Stromal cell of bone marrow (primary cell): ENCODE measurements at places on chromosomes 3 and 15.

DNA sequence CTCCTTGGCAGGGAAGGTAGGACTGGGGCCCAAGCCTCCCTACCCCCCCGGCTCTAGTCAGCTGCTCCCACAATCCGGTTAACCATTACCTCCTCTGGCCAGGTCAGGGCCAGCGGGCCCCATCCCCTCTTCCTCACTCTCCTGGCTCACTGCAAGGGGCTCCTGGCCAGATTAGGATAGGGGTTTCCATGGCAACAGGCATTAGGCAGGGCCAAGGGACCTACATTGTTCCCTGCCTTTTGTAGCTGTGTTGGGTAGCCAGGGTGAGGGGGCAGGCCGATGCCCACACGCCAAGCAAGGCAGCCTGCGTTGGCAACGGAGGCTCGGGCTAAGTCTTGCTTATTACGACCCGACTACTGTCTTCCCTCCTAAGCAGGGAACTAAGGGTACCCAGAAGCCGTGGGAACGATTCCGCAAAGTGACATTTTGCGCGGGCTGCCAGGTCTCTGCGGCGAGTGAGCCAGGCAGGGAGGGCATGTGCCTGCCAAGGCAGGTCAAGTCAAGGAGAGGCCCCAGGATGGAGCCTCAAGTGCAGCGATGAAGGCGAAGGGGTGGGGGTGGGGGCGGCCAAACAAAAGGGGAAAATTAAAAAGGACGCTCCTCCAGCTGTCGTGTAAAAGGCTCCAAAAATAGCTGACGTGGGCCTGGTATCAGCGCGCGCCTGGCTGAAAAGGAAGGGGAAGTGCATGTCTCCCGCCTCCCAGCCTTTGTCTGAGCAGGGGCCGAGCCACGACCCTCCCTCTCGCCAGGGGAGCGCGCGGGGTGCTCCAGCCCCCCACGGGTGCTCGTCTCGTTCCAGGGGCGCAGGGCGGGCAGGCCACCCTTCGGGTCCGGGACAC, 919 bp downstream of the IDH2 start:
- no peak for DNase-seq

GRCh38 chr3:181278468-181279238, 289.1 kb upstream of the DNAJC19 start:
- DNase-seq = no peak

GRCh38 chr3:157290766-157291165, 130.8 kb upstream of the CCNL1 start:
- DNase-seq = peak; percentile 66

DNA sequence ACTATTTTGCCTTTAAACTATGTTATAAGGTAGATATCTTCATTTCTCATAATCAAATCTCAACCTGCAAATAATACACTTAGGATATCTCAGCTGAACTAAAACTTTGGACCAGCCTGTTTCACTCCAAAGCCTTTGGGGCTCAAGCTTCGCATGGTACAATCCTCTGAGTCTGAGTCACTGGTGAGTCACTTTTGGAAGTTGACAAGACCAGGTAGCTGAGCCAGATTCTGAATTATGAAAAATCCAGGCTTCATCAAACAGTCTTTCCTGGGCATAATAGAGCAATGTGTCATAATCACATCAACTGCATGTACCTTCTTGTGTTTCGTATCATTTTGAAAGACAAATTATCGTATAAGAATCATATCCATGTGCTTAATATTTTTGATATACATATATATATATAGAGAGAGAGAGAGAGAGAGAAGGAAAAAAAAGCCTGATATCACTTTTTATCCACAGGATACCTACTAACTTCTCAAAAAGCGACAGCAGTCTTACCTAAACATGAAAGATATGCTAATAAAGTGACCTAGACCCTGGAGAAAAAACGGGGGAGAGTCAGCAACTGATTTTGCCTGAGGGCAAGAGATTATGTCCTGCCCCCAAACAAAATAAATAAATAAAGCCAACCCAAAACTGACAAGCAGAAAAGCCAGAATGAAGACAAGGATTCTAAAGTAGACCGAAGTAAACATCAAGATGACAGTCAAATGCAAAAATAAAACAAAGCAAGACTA, 263.9 kb upstream of the TGFBR2 start:
- DNase-seq = peak; percentile 96

DNA sequence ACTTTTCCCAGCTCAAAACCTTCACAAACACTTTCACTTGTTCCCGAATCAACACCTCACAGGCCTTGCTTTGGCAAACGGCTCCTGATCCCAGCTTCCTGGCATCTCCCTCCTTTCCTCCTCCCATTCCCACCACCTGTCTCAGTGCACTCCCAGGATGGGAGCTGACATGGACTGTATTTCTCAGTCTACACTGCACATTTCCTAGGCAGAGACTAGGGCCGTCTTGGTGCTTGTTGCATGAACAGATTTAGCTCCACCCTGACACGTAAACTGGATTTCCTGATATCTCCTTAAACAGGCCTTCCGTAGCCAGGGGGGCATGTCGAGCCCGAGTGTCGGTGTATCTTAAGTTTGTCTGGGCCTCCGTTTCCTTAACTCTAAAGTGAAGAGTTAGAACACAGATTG, 790 bp upstream of the WHAMM start:
- DNase-seq = no peak

GRCh38 chr3:13274551-13275332, 145.4 kb downstream of the NUP210 start:
- DNase-seq = no peak

DNA sequence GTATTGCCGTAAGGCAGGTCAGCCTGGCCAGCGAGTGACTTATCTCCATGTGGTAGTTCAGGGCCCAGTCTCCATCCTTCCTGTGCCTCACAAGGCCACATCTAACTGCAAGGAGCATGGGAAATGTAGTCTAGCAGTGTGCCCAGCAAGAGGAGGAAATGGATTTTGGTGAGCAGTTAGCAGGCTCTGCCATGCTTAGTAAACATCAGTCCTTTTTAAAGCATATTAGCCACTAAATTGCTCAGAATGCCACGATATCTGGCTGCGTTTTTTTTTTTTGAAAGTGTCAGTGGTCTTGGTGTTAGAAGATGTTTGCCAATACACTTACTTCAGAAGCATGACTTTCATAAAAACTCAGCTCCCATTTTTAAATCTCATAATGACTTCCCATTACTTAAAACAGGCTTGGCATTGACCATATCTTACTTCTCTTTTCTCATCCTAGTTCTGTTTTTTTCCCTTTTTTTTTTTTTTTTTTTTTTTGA, 470.2 kb upstream of the TPRG1 start:
- DNase-seq = no peak

- peak; percentile 40 for DNase-seq
These were observed 145.0 kb downstream of the CMSS1 start for GRCh38 chr3:99962703-99963102.

DNA sequence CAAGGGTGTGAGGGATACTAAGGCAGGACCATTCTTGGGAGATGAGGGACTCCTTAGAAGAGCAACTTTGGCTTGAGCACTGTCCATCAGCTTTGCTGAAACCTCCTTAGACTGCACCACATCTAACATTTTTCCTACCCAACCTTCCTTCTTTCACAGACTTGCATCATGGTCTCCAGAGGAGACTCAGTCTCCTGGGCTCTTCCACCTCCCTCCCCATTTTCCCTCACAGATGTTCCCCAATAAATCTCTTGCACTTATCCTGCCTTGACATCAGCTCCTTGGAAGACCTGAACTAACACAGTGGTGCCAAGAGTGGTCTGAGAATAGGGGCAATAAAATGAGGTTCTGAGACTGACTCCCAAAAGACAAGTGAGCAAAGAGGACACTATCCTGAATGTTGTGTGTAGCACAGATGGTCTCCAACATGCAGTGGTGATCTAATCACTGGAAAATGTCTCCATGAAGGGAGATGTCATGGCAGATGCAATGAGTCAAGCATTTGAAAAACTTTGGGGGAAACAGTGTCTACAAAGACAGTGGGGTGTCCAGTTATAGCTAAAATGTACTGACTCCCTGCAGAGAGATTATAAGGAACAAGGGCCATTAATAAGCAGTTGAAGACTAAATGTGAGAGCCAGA, 26.0 kb upstream of the BOC start:
- DNase-seq = no peak

DNA sequence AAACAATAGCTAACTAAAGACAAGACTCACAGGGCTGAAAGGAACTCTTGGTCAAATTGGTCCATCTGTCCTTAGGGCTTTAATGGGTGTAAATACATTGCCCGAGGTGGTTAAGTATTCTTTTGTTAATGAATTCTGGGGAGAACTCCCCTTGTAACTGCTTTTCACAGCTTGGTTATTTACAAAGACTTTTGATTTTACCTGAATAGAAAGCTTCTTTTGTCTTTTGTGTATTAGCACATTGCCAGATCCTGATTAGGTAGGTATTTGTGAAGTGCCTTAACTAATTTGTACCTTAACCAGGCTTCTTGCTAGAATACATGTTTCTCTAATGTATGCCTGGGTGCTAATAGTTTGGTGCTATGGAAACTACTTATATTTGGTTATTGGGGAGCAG, 14.0 kb downstream of the CHD2 start:
- no peak for DNase-seq

DNA sequence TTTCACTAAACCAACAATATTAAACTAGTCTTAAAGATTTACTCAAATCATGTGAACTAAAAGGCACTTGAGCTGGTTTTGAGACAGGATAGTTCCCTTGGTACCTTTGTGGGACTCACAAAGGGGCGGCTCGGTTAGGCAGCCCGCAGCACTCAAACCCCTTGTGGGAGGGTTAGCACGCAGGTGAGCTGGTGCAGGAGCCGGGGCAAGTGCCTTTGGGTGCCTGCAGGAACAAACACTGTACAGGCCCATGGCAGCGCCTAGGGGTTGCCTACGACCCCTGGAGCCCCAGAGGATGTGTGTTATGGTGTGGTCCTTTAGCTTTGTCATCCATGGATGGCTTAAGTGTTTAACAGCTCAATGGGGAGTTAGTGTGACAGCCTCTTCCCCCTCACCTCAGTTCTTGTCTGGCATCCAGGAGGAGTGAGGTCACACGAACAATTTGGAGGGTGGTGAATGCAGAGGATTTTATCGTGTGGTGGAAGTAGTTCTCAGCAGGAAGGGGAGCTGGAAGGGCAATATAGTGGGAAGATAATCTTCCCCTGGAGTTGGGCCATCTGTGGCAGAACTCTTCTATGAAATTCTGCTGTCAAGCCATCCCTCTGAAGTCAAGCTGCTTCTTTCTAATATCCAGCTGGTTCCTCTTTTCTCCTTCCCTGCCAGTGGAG, 470.9 kb downstream of the RBMS3 start:
- DNase-seq = no peak

DNA sequence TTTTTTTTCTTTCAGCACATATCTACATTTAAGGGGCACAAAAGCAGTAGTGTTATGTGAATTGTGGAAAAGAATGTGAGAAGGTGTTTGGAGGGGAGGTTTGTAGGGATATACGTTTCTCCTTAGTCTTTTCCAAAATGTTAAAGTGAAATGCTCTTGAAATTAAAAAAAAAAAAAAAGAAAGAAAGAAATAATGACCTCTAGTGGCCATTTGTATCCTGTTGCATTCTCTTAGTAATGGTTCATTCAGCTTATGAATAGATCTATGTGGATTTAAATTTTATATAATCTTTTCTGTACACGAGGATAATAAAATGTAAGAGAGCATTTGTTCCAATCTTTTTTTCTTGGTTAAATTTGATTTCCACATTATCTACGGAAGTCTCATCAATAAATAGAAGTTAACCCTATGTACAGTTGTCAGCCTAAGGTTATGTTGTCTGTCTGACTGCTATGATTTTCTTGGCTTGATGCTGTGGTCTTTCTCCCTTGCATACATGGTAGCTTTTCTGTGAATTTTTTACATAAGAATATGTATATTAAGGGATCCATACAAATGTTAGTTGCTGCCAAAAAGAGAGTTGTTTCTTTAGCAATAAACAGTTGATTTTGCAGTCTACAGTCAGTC, 1.7 kb downstream of the P2RY13 start:
- DNase-seq = no peak

GRCh38 chr3:20787005-20787404, 601.0 kb upstream of the SGO1 start:
- DNase-seq = no peak

DNA sequence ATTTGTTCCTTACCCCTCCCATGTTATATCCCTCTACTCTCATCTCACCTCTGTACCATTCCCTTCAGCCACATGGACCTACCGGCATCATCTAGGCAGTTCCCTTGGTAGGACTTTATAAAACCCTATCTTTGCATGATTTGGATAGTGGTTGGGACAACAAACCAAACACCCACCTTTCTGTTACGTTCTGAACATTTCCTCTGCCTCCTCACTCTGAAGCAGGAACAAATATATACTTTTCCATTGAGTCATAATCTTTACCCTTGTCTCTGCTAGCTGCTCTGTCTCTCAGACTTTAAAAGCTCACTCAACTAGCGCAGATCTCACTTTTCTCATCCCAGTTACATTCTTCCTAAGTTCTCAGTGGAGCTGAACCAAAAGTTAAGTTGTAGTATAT, 17.8 kb downstream of the UBXN7 start:
- no peak for DNase-seq

DNA sequence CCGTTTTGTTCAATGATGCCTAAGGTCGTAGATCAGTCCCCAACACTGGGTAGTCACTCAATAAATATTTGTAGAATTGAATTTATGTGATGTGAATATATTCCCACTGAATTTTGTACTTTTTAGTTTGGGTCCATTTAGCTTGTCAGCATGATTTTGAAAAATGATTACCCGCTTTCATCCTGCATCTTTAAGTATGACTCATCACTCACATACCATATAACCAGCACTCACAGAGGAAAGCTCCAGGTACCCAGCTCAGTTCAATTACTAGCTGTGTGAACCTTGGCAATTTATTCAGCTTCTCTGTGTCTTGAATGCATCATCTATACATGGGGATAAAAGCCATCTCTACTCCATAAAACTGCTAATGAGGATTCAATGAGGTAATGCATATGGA, 2.2 kb upstream of the MLF1 start:
- no peak for DNase-seq

DNA sequence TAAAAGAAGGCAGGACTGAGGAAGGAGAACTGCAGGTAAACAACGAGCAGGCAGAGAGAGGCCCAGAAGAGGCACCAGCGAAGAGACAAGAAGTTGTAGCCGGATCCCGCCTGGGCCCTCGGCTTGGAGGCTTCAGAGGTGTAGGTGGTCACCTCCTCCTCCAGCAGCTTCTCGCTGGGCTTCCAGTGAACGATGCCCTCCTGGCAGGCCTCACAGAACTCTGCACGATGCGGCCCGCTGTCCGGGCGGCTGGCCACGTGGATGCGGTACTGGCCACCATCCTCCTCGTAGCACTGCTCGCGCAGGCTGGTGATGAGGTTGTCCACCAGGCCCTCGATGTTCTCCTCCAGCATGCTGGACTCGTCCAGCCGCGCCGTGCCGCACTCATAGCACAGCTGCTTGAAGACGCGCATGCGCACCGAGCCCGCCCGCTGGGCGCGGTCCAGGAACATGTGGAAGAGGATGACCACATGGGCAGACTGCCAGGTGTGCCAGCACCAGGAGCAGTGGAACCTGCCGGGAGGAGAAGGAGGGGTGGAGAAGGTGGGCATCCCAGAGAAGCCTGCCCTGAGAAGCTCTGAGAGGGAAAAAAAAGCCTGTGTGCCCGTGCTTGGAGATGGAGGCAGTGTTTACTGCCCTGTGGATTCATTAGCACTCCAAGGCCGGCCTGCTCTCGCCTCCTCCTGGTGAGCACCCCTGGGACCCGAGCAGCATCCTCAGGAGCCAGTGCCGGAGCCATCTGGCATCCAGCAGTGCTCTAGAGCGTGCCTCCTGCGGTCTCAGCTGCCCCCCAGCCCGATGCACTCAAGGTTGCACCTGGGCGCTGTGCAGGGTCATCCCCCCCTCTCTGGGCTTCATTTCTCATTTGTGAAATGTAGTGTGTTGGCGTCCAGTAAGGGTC, 3.6 kb downstream of the RTP2 start:
- no peak for DNase-seq

GRCh38 chr15:101051291-101052030, 132.3 kb downstream of the LRRK1 start:
- no peak for DNase-seq

GRCh38 chr15:40855706-40856234, 11.9 kb downstream of the SPINT1 start:
- DNase-seq = no peak
